ENCODE measurements at places on chromosomes 3 and 15. TPM values are rescaled to one million over a fixed set of nuclear protein-coding genes. Genes with fewer than 3 reads are reported as not detected.

- DNase-seq: no peak
These were observed 204.7 kb upstream of the MCTP2 start for GRCh38 chr15:94026458-94027304.

Gene DZIP3
- 14.5 TPM for total RNA-seq

Gene GOLGA6A
- 0.16 TPM for total RNA-seq

Gene PTH1R
- total RNA-seq: not detected

DNA sequence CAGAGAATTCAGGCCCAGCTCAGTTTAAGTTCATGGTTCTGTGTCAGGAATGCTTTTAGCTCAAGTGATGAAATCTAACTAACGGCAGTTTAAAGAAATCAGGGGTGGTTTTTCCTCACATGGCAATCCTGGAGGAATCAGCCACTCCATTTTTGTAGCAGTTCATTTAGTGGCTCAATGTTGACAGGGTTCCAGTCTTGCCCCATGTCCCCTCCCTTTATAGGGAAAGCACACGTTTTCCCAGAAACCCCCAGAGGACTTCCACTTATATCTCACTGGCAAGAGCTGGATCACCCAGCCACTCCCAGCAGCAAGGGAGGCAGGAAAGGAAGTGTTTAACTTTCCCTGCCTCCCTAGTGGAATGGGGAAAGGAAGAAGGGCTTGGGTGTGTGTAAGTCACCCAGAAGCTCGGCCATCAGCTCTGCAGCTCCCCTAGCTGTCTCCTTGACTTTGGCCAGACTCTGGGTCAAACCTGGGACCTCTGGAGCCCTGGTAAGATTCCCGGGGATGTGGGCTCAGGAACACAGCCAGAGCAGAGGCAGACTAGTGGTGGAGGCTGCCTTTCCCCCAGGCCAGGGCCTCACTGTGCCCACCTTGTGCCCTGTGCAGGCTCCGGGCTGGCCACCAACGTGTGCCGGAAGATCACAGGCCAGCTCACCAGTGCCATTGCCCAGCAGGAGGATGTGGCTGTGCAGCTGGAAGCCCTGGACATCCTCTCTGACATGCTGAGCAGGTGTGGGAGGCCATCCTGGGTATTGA, 11.3 kb downstream of the CAND2 start:
- DNase-seq: no peak

DNA sequence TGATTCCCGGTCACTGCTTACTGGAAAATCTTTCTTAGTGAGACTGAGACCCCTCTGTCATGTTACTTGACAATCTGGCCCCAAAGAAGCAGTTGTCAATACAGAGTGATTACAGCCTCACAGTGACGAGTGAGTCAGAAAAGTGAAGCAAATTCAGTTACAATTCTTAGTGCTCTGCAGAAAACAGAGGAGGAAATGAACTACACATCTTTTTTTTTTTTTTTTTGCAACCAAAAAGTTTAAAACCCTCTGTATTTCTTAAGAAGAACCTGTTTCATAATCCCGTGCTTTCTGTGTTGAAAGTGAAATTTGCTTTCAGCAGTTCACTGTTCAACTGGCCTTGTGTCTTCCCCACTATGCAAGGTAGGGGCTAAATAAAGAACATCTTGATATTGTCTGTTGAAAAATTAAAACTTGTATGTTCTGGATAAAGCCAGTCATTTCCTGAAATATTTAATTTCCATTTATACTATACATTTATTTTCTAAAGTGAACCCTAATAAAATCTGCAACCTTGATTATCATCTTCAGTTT, 1.9 kb downstream of the AQP9 start:
- DNase-seq: no peak

- DNase-seq: no peak
These were observed 191.3 kb downstream of the XXYLT1 start for GRCh38 chr3:195079636-195080035.

GRCh38 chr3:10505791-10506585, 602 bp upstream of the ATP2B2 start:
- no peak for DNase-seq

GRCh38 chr3:161372321-161373260, 1.3 kb upstream of the SPTSSB start:
- DNase-seq: no peak

- DNase-seq: no peak
These were observed 830.9 kb upstream of the CFAP20DC start for GRCh38 chr3:59880717-59881116.

- DNase-seq: no peak
These were observed 55.4 kb downstream of the ASTE1 start for GRCh38 chr3:130971208-130971607.

Gene RMDN3
- total RNA-seq: 29.1 TPM

- no peak for DNase-seq
These were observed 152.3 kb downstream of the CACNA2D3 start for GRCh38 chr3:54274607-54275006.

Gene RAB8B
- 75.2 TPM for total RNA-seq

GRCh38 chr15:26630857-26631256, 142.0 kb downstream of the GABRB3 start:
- no peak for DNase-seq

- DNase-seq: no peak
These were observed 19.5 kb upstream of the SAMD7 start for GRCh38 chr3:169891886-169892285.

DNA sequence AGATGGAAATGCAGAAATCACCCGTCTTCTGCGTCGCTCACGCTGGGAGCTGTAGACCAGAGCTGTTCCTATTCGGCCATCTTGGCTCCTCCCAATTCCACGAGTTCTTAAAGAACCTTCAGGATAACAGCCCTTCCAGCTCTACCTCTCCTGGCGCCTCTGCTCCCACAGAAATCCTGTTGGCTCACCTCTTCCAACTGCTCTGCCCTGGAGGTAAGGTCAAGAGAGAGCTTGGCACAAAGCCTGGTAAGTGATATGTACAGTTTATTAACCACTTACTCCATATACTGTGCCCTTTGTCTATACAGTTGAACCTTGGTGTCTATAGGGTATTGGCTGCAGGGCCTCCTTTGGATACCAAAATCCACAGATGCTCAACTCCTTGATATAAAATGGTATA, 17.8 kb upstream of the FGF12 start:
- no peak for DNase-seq

GRCh38 chr3:184543843-184544512, 17.6 kb upstream of the EPHB3 start:
- DNase-seq: peak; percentile 87

DNA sequence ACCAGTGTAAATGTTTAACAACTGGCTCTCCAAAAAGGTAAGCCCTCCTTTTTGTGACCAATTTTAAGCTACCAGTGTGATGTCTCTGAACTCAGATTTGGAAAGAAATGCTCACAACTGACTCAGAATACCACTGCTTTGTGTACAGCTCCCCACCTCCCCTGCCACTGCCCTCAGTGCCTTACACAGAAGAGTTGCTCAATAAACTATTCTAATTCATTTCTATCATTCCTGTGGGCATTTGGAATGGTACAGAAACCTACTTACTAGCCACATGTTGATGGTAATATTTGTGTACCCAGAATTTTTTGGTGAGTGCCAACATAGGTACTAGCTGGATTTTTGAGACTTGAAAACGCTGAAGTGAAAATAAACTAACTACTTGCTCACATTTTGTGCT, 16.0 kb downstream of the LRRN1 start:
- DNase-seq: no peak

Measured in CD4-positive, alpha-beta T cell (primary cell).